Breast epithelium (tissue), 4 donors: ENCODE measurements at places on chromosomes 7 and 10. TPM values are rescaled to one million over a fixed set of nuclear protein-coding genes. Genes with fewer than 3 reads are reported as not detected.

The KIF11 gene
- 2.6 TPM for total RNA-seq

- H3K27me3 ChIP-seq, result no peaks in the 10 kb centered on the region
- no peak for DNase-seq
- no peaks in the 10 kb centered on the region for H3K36me3 ChIP-seq
- H3K4me3 ChIP-seq, result no peak overlapping the region
Measured at GRCh38 chr7:96203786-96204185, 118.1 kb downstream of the SLC25A13 start.

The ACSM6 gene
- 0.66 TPM for total RNA-seq

The TMEM213 gene
- total RNA-seq, result 2.3 TPM

DNA sequence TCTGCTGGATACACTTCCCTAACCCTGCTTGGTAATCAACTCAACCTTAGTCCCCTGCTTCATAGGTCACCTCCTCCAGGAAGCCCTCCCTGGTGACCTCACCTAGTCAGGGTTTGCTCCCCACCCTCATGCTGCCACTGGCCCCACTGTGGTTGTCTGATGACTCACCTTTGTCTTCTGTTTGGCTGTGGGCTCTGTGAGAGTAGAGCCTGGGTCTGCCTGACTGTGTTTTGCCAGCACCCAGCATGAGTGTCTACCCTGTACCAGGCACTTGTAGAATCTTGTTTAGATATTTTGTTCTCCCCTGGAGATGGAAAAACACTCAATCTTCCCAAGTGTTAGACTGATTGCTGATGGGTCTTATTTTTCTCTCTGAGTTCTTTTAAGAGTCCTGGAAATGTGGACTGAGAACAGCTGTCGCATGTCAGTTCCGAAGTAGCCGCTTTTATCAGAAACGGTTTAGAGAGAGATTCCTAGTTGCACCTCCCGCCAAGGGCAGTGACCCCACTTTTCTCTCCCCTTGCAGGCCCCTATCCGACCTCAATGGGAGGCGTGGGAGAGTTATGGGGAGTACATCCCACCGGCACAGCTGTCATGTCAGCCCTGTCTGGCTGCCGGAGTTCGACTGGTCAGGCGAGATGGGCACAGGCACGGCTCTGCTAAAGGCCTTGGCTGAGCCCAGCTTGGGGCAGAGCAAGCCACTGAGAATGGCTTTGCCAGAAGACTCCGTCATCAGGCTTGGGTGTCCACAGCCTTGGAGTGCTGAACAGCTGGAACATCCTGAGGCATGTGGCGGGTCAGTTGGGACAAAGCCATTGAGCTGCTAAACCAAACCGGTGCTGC is 134.3 kb downstream of the GRK5 start:
- H3K36me3 ChIP-seq, result no peaks in the 10 kb centered on the region
- no peak overlapping the region for H3K27ac ChIP-seq
- no peak overlapping the region for H3K4me3 ChIP-seq
- no peaks in the 10 kb centered on the region for H3K27me3 ChIP-seq
- H3K4me1 ChIP-seq, result no peaks in the 10 kb centered on the region

The UTF1 gene
- total RNA-seq, result not detected

DNA sequence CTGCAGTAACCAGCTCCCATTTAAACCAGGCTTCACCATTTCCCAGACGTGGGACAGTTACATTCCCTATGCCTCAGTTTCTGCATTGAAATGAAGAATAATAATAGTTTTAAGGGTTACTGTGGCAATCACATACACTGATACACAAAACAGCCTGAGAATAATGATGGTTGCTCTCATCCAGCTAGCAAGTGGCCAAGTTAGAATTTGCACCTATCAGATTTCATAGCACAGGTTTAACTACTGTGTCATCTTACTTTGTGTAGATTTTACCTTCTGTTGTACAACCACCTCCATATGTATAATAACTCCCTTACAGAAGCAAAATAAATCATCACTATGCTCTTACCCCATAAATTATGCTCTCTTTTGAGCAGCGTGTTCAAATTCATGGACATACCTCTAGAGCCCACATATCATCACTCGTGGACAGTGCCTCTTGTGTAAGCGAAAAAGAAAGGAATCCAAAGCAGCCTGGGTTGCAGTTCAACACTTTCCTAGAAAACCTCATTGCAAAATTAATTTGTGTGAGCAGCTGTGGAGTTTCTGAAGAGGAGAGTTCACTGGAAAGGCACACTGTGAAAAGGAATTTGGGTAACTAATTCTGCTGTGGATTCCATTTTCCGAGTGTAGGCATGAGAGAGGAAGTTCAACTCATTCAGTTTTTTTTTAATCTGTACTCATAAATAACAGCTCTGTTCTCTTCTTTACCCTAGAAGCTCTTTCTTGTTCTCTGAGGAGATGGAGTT is 492.5 kb downstream of the ARL4A start:
- H3K27me3 ChIP-seq, result no peaks in the 10 kb centered on the region
- no peaks in the 10 kb centered on the region for H3K36me3 ChIP-seq
- no peak for DNase-seq
- no peak overlapping the region for H3K4me3 ChIP-seq
- H3K27ac ChIP-seq, result no peak overlapping the region

DNA sequence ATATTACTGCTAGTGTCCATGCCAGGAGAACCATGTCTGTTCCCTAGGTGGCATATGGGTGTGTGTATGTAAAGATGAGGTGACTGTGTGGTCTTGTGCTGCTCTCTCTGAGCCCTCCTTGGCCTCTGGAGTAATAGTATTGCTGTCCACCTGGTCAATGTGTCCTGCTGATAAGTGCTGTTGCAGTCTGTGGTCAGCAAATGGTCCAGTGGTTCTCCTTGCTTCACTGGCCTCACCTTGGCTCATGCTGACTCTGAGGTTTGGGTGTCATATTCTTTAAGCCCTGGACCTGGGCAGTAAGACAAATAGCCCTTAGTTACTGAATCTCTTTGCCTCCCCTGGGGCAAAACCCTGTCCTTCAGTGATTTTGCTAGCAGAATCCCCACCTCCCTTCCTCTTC is 56.8 kb downstream of the TPST1 start:
- H3K36me3 ChIP-seq, result no peaks in the 10 kb centered on the region
- no peak overlapping the region for H3K4me3 ChIP-seq
- H3K27me3 ChIP-seq, result no peaks in the 10 kb centered on the region
- DNase-seq, result no peak
- no peaks in the 10 kb centered on the region for H3K4me1 ChIP-seq

- H3K27me3 ChIP-seq, result no peaks in the 10 kb centered on the region
- no peak overlapping the region for H3K27ac ChIP-seq
- H3K36me3 ChIP-seq, result no peaks in the 10 kb centered on the region
- no peak for DNase-seq
Measured at GRCh38 chr10:103765981-103766380, 89.4 kb downstream of the SH3PXD2A start.

DNA sequence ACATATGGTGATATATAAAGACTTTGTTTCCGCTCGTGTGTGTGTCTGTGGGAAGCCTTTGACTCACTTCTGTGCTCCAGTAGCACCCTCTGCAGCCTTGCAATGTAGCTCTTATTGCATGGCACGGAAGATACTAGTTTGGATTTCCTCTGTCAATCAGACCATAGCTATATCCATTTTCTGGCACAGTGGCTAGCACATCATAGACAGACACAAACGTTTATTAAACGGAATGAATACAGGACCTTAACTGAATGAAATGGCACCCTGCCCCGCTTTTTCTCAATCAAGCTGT is 124.0 kb upstream of the PTPN20 start:
- no peaks in the 10 kb centered on the region for H3K27me3 ChIP-seq
- no peaks in the 10 kb centered on the region for H3K4me1 ChIP-seq
- no peak for DNase-seq
- H3K4me3 ChIP-seq, result peak overlapping the region; percentile 63
- no peaks in the 10 kb centered on the region for H3K36me3 ChIP-seq

The IFIT5 gene
- total RNA-seq, result 13.8 TPM

- no peaks in the 10 kb centered on the region for H3K27me3 ChIP-seq
- H3K4me1 ChIP-seq, result no peaks in the 10 kb centered on the region
- no peaks in the 10 kb centered on the region for H3K36me3 ChIP-seq
- no peak for DNase-seq
Measured at GRCh38 chr10:200405-200804, 65.2 kb downstream of the ZMYND11 start.

The OR2A12 gene
- total RNA-seq, result not detected

- no peak overlapping the region for H3K27ac ChIP-seq
- no peaks in the 10 kb centered on the region for H3K27me3 ChIP-seq
- peak; percentile 2 for DNase-seq
Measured at GRCh38 chr7:45187946-45188411, 30.4 kb downstream of the RAMP3 start.

DNA sequence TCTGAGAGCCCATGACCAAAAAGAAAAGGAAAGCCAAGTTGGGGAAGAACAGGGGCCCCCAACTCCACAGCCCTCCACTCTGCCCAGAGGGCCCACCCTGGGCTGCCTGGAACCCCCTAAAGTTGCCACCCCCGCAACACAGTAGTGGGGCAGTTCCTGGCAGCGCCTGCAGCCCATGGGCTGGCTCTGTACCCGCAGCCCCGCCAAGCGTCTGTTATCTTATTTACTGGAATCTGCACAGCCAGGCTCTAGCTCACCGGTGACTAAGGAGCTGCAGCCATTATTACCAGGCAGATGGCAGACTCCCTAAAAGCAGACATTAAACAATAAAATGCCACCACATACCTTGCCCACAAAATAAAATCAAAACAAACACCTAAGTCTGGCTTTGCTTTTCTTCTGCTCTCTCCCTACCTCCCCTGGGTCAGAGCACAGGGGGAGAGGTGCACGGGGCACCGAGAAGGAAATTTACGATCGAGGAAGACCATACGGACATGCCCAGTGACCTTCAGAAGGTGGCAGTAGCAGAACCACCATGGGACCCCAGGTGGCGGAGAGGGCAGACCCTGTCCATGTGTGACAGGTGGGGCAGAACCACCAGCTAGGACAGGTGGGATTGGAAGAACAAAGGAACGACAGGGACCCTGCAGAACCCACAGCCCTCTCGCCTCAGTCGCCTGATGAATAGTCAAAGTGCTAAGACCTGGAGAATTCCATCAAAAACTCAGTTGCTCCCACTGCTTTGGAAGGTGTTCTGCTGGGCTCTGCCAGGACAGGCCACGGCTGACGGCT is 66.3 kb downstream of the PRKAG2 start:
- H3K4me3 ChIP-seq, result no peak overlapping the region
- H3K27ac ChIP-seq, result no peak overlapping the region
- H3K36me3 ChIP-seq, result no peaks in the 10 kb centered on the region
- no peak for DNase-seq
- no peaks in the 10 kb centered on the region for H3K27me3 ChIP-seq

DNA sequence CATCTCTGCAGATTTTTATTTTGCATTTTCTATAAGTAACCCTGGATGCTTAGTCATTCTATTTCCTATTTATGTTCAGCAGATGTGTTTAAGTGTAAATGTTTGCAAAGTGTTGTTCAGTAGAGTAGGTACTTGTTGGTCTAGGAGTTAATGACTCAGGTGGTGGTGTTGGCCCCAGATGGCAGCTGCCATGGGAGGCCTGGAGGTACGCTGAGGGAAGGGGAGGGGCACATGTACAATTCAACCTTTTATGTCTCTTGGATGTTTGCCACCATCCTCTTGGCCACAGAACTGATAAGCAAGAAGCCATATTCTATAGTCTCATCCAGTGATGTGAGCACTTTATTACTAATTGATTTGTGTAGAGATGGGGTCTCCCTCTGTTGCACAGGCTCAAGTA is 68.1 kb upstream of the SLC39A12 start:
- no peaks in the 10 kb centered on the region for H3K36me3 ChIP-seq
- no peak overlapping the region for H3K4me3 ChIP-seq
- H3K4me1 ChIP-seq, result no peaks in the 10 kb centered on the region
- DNase-seq, result no peak

The MYOF gene
- 118 TPM for total RNA-seq

The CDH23 gene
- total RNA-seq, result 8.5 TPM

DNA sequence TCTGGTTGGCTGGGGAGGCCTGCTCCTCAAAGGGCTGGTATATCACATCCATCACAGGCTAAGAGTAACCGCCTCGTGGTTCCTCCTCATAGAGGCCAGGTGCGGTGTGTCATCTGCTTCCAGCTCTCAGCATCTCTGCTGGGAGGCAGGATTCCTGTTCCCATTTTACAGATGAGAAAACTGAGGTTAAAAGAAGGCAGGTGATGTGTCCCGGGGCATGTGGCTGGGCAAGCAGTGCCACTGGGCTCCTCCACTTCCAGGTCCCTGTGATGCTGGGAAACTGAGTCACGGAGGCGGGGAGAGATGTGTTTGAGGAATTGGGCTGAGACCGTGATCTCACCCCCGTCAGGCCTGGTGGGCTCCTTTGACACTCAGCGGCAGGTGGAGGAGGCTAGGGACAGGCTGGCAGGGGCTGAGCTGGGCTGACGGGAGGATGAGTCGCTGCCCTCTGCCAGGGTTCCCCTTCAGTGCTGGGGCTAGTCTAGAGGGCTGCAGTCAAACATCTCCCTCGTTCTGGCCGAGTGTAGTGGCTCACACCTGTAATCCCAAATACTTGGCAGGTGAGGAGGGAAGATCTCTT is 9.4 kb downstream of the ARPC1B start:
- H3K4me3 ChIP-seq, result no peak overlapping the region
- H3K27ac ChIP-seq, result no peak overlapping the region
- H3K27me3 ChIP-seq, result no peaks in the 10 kb centered on the region
- H3K36me3 ChIP-seq, result no peaks in the 10 kb centered on the region
- no peaks in the 10 kb centered on the region for H3K4me1 ChIP-seq
- DNase-seq, result no peak

GRCh38 chr10:124001391-124002148 is 91.8 kb downstream of the CHST15 start:
- H3K4me1 ChIP-seq, result no peaks in the 10 kb centered on the region
- no peak for DNase-seq
- H3K36me3 ChIP-seq, result no peaks in the 10 kb centered on the region
- H3K4me3 ChIP-seq, result no peak overlapping the region
- no peak overlapping the region for H3K27ac ChIP-seq
- H3K27me3 ChIP-seq, result no peaks in the 10 kb centered on the region

DNA sequence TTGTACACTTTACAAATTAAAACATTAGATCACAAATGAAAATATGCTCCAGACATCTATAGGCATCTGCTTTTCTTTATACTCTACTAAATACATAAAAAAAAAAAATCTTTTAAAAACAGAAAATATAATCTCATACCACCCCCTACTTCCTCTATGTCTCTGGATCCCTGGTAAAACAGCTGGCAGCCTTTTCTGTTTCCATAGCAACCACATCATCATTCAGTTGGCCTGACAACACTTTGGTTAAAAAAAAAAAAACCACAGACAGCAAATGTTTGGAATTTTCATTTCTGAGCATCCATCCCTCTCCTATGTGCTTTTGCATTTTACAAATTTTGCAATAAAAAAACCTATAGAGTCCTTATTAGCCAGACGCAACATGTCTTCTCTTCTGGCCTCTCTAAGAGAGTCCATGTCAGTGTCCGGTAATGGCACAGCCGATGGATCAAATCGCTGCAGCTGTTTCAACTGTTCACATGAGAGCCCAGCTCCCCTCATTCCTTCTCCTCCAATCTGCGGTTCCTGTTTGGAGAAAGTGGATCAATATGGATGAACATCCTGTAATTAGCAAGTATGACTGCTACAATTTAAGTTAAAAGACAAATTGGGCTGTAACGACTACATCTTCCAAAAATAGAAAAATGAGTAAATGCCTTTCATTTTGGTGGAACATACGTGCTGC is 105.6 kb downstream of the NSUN6 start:
- no peaks in the 10 kb centered on the region for H3K4me1 ChIP-seq
- H3K36me3 ChIP-seq, result no peaks in the 10 kb centered on the region
- H3K27me3 ChIP-seq, result no peaks in the 10 kb centered on the region
- DNase-seq, result no peak
- no peak overlapping the region for H3K27ac ChIP-seq
- H3K4me3 ChIP-seq, result no peak overlapping the region

- no peak overlapping the region for H3K4me3 ChIP-seq
- DNase-seq, result no peak
- no peaks in the 10 kb centered on the region for H3K36me3 ChIP-seq
- no peaks in the 10 kb centered on the region for H3K27me3 ChIP-seq
Measured at GRCh38 chr10:112973805-112974204, 23.8 kb downstream of the TCF7L2 start.
